Naive thymus-derived CD4-positive, alpha-beta T cell (primary cell): ENCODE measurements at places on chromosomes 4 and X. TPM values are rescaled to one million over a fixed set of nuclear protein-coding genes. Genes with fewer than 3 reads are reported as not detected.

DNA sequence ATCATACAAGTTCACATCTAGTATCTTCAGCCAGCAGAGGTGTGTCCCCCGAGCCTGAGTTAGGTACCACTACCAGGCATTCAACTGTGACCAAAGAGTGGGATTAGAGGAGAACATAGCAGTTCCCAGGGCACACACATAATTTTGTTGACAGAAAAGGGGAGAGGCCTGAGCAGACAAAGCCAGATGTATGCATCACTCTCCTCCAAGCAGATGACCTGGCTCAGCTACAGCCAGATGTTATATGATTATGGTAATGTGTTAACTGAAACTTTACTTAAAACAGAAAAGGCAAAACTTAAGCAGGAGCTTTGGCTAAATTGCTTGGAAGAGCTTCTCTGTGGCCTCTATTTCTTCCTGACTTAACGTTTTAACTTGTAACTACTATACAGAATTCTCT lies 88.9 kb downstream of the CC2D2A start:
- DNase-seq: no peak

GRCh38 chr4:161642708-161643107 lies 521.1 kb downstream of the FSTL5 start:
- no peak for DNase-seq

Gene CYTL1
- total RNA-seq: not detected

- no peak for DNase-seq
Observed at GRCh38 chrX:8404926-8405325, 59.7 kb upstream of the VCX3B start.

- DNase-seq: no peak
Observed at GRCh38 chr4:115315182-115315581, 201.8 kb upstream of the NDST4 start.

Gene EFHC2
- 0.20 and 0.31 TPM in 2 replicates for total RNA-seq

GRCh38 chr4:96776920-96777527 lies 937.1 kb downstream of the PDHA2 start:
- DNase-seq: no peak

GRCh38 chr4:30875658-30876269 lies 155.6 kb downstream of the PCDH7 start:
- no peak for DNase-seq

- no peak for DNase-seq
Observed at GRCh38 chrX:136679531-136679930, 31.6 kb downstream of the CD40LG start.

- peak; percentile 33 for DNase-seq
Observed at GRCh38 chrX:24241822-24242648, 71.8 kb downstream of the SUPT20HL2 start.

DNA sequence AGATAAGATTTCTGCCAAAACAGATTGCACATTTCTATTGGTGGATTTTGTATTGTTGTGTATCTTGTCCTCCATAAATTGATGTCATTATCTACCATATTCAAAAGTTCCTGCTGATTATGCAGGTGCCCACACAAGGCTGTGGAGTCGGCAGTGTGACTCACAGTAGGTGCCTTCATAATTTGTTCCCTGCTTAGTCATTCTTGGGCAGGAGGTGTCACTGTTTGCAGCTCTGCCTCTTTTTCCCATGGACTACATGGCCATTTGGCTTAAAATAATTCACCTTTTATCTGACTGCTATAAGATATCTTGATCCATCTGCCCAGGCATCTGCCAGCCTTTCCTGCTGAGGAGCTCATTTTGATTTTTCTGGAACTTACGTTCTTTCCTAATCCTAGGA lies 33.6 kb upstream of the ENPEP start:
- DNase-seq: no peak

DNA sequence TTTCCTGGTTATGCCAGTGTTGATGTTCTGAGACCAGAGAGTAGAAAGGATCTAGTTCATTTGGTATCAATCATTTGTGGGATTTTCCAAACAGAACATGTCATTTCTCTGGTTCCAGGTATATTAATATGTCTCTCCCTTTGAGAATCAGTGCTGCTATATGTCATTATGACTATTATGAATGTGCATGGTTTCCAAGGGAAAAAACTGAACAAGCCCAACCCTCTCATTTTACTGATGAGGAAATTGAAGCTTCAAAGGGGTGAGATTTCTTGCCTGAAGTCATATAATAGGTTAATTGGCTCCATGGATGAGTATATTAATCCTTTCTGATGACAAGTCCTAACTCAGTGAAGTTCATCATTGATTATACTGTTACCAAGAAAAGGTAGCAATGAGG lies 31.9 kb downstream of the RUFY3 start:
- no peak for DNase-seq

DNA sequence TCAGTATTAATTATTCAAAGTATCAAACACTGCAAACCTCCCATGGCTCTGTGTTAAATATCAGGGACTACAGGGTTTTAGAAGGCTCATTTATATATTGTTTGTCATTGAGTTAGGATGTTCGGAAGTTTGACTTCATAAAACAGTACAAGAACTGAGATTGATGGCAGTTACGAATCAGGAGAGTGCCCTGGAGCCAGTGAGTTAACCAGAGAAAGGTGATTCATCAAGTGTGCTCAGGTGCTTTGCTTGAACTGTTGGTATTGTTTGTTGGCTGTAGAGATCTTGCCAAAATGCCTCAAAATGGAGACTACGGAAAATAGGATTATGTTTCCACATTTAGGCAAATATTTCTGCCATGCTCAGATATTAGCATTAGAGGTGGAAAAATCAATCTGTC lies 7.5 kb upstream of the GPR101 start:
- DNase-seq: no peak

GRCh38 chr4:95910749-95911148 lies 70.9 kb downstream of the PDHA2 start:
- DNase-seq: no peak

Gene MAMLD1
- 8.9 and 9.0 TPM in 2 replicates for total RNA-seq

- DNase-seq: no peak
Observed at GRCh38 chr4:110982486-110982885, 359.6 kb upstream of the PITX2 start.
